T47D (cell line): ENCODE measurements at places on chromosomes 2 and 18.
A peak's percentile ranks its signal among the peaks of the same experiment; 100 is the strongest.

- no peak for DNase-seq
These were observed 16.8 kb upstream of the TMEM131 start for GRCh38 chr2:98012561-98012991.

DNA sequence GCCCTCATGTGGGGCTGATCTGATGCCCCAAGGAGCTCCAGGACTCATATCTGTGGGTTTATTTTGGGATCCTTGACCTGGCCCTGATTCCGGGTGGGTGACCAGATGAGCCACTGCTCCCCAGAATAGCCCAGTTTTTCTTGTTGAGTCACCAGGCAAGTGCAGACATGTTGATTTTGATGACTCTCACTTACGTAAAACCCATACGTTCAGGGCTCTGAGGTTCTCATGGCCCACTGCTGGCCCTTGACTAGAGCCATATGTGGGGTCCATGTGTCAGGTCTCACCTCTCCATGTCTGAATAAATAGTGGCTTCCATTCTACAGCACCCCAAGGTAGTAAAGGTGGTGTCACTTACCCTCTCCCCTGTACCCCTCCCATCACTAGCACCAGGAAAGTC is 41.9 kb downstream of the CDC42EP3 start:
- DNase-seq, result no peak

DNA sequence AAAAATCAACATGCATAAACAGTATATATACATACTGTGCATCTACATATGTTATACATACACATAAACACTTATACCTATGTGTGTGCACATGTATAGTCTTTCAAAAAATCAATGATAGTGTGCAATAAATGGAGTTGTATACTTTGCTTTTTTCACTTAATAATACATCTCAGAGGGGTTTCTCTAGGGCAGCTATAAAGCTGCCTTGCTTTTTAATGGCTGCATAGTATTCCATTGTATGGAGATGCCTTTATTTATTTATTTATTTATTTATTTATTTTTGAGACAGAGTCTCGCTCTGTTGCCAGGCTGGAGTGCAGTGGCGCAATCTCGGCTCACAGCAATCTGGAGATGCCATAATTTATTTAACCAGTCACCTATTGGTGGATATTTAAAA is 7.4 kb upstream of the RNF125 start:
- DNase-seq, result no peak

DNA sequence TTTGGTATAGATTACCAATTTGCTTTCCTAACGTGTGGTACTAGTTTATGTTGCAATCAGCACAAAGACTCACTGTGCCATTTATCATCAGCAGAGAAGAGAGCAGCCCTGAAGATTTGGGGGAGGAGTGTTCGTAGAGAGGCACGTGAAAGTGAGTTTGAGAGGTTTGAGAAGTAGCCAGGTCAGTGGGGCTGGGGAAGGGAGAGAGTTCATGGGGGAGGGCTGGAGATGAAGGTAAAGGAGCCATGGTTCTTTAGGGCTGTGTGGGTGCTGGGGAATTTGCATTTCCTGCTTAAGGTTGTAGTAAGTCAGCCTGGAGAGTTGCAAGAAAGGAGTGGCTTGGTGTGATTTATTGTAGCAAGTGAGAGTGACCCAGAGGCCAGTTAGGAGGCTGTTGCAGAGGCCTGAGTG is 172.1 kb downstream of the NEDD4L start:
- DNase-seq, result no peak

DNA sequence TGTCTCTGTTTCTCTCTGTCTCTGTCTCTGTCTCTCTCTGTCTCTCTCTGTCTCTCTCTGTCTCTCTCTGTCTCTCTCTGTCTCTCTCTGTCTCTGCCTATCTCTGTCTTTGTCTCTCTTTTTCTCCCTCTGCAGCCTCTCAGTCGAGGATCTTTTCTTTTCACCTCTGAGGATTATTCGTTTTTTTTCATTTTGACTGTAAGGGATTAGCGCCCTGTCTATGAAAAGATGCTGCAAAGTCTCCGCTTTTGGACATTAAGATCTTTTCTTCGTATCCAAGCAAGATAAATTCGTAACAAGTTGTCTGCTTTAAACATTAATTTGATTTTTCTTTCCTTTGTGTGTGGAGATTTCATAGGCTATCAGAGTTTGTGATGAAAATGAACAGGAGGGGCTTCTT is 191.2 kb upstream of the TPO start:
- no peak for DNase-seq

- DNase-seq, result no peak
These were observed 121.8 kb downstream of the DDX1 start for GRCh38 chr2:15713475-15713874.

DNA sequence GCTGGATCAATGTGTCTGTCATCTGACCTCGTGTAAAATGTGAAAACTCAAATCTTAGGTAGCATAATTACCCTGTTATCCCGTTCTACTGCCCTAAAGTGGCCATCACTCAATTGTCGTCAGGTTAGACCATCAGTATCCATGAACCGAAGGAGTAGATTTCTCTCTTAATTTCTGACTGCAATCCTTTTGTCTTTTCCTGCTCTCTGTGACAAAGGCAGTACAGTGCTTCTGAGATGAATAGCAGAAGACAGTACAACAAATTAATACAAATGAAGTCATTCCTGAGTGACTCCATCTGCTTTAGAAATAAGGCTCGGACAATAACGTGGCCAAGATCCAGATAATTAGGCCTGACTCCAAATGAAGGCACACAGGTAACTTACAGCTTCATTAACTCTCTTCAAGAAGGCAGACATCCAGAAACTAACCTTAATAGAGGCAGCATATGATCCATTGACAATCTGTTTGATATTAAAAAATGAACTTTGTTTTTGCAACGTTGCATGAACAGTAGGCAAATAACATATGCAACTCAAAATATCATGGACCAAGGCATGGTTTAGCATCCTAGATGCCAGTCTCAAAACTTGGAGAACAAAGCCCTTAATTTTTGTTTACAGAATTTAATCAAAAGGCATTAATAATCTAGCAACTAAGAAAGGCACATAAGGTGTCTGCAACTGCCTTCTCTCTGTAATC is 96.7 kb upstream of the CDH20 start:
- no peak for DNase-seq

DNA sequence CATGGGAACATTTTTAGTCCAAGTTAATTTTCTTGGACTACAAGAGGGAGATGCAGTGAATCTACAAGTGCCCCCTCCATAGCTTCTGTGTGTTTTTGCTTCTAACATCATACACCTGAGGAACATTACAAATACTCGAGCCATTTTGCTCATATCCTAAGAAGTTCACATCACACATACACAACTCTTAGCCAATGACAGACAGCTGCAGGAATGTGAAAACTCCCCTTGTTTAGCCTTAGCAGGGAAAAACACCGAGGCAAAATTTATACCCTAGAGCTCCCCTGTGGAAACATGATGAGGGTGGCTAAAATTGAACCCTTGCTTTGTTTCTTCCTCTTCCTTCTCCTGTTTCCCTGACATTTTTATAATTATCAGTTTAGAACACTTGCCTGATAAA is 928.3 kb upstream of the NRXN1 start:
- no peak for DNase-seq

DNA sequence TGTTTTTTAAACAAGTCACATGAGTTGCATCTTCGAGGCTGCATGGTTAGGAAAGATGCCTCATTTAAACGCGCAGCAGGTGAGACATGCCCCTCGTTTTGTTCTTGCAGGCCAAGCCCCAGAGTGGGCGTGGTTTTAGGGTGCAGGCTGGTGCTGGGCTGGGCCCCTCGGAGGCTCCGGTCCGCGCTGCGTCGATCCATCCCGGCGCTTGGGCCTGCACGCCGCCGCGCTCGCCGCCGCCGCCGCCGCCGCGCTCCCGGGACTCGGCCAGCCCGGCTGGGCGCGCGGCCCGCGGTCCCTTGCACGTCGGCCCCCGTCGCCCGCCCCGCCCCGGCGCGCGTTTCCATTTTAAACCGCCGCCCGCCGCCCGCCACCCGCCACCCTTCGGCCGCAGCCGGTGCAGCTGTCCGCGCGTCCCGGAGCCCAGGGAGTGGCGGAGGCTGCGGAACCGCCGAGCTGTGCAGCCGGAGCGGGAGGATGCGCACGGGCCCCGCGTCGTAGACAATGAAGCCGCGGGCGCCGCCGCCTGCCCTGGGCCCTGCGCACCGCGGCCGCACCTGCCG is 175.5 kb downstream of the AGAP1 start:
- peak; percentile 71 for DNase-seq

DNA sequence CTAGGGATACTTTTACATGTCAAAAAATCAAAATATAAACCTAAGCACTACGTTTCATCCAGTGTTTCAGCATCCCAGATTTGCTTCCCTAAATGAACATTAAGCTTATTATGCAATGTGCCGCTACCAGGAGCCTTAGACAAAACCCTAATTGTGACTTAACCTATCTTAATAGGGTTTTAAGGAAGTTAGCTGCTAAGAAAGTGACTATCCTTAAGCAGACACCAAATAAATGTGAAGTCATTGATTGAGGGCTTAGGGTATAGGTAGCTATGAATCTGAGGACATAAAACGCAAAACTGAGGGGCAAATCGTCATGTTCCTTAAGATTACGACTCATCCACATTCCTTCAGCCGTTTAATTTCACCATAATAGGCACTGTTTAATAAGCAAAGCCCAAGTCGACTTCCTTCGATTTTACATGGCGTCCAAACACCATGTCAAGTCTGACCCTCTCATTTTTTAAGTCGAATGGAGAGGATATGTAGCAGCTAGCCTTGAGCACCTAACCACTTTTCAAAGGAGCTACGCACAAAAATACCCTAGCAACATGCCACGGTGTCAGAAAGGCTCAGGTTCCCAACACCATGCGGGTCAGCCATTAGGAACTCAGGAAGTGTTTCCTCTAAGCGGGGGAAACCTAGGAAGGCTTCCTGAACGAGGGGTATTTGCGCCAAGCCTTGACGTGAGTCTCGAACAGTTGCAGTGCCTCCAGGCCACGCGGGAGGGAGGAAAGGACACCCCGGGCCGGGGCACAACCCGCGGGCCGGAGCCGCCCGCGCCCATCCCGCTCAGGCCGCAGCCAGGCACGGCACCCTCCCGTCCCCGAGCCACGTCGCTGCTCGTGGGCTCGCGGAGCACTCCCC is 1.0 kb downstream of the HDLBP start:
- no peak for DNase-seq

DNA sequence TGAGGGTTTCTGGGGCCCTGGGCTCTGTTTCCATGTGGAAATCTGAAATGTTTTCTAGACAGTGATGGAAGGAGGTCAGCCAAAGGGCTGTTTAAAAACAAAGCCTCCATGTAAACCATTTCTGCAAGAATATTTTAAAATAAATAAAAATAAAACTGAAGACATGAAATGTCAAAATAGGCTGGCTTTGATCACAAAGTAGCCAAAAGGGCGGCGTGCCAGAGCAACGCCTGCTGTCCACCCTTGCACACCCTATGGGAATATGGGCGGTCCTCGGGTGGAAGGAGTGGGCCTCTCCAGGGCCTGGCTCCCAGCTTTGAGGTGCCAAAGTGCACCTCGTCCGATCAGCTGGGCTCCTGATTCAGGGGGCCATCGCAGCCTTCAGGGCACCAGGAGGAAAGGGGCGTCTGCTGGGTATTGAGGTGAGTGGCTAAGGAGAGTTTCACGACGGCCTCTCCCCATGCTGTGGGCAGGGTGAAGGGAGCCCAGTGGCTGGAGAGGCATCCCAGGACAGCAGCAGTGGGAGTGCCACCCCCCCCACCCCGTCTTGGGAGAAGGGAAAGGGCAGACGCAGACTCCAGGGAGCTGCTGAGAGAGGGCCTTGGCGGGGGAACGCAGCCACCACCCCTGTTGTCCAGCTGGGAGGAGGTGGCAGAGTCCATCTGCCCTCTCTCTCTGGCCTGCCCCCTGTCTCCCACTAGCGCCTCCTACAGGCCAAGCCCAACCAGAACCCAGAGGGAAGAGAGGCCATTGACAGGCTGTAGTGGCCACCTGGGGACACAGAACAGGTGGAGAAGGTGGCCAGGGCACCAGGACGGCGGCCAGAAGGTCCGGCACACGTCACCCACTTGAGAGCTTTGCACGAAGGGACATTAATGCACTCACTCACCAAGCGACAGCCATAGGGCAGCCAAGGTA is 5.7 kb upstream of the ERFE start:
- DNase-seq, result no peak

DNA sequence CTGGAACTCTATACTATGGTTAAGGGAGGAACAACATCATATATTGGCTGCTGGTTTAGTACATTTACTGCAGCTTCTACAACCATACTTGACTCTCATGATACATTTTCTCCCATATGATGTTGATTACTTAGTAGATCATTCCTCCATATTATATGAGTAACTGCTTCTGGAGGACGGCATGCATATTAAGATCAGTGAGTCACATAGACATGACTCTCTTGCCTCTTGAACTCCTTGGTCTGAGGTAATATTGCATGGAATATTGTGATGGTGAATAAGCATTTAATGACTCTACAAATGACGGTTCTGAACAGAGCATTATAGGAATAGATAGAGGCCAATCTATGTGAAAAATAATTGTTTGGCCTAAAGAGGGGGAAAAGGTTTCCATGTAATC is 418.8 kb upstream of the SPHKAP start:
- DNase-seq, result no peak

GRCh38 chr18:51012441-51012840 is 17.6 kb upstream of the SMAD4 start:
- DNase-seq, result no peak

DNA sequence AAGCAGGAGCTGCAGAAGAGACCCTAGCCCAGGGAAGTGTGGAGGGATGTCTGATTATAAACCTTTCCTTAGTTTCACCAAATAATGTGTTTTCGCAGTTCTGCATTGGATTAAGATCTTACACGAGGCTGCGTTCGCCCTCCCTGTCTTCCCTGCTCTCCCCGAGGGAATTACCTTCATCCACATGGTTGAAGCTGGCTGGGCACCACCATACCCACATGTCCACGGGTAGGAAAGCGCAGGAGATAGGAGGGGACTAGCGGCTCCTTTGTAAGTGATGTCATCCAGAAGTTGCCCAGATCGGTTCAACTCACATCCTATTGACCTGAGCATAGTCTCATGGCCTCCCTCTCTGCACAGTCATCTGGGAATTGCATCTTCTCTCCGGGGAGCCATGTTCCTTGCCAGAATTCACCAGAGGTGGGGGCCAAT is 1.1 kb downstream of the TTL start:
- DNase-seq, result peak; percentile 18

- no peak for DNase-seq
These were observed 373.3 kb downstream of the IRS1 start for GRCh38 chr2:226426292-226426736.
